Stimulated activated CD8-positive, alpha-beta memory T cell treated with anti-CD3 and anti-CD28 coated beads, Interleukin-4, amount 100 ng/mL, for 48 hours (primary cell): ENCODE measurements at places on chromosomes 12 and 14.

- DNase-seq: peak; percentile 53
Observed at GRCh38 chr14:91870001-91870400, 2.7 kb upstream of the TC2N start.

- no peak for DNase-seq
Observed at GRCh38 chr12:27667540-27667939, 28.7 kb upstream of the REP15 start.

- no peak for DNase-seq
Observed at GRCh38 chr14:101506211-101506925, 54.9 kb upstream of the DIO3 start.

DNA sequence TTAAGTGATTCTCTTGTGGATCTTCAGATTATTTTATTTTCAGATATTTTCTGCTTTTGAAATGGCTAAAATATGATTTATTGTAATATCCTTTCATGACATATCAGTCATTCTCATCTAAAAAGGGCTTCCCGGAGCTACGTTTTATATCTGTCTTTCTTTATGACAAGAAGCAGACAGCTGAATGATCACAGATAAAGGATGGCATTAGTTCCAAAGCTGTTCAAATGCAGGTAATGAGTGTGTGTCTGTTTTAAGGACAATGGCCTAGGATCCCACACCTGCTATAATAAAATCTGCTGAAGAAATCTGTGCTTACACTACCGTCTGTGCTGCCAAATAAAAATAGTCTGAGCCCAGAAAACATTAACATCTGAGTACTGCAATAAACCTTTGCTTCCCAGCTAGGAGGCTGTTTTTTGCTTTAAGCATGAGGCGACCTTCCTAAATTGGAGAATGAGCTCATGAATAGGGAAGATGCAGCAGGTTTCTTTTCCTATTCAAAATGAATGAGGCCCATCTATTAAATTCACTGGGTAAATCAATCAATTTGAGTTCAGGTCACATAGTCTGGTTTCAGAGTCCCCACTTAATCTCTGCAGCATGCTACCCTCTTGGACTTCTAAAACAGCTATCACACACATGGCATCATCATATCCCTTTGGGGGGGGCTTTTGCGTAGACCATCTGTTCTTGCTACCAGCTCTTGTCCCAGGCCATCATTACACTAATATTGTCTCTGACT is 498.5 kb downstream of the NELL2 start:
- no peak for DNase-seq

DNA sequence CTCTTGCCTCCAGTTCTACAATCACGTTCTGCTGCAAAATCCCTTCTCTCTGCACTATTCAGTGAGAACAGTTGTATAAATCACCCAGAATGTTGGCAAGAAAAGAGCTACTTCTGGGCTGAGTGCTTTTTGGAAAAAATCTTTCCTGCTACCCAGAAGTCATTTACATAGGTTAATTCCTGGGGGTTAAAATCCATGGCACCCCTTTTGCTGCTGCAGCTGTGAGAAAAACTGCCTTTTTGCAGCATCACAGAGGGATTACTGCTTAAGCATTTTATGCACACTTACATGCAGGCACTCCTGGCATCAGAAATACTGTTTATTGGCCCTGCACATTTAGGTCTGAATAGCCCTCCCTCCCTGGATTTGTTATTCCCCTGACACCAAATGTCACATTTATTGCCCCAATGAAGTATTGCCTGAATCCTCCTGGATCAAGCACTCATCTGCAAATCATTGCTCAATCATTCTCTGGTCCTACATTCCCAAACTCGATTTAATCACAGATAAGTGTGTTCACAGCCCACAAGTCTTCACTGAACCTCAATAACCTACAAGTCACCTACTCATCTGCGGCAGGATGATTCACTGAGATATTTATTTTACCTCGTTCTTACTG is 43.1 kb upstream of the CCDC196 start:
- no peak for DNase-seq

DNA sequence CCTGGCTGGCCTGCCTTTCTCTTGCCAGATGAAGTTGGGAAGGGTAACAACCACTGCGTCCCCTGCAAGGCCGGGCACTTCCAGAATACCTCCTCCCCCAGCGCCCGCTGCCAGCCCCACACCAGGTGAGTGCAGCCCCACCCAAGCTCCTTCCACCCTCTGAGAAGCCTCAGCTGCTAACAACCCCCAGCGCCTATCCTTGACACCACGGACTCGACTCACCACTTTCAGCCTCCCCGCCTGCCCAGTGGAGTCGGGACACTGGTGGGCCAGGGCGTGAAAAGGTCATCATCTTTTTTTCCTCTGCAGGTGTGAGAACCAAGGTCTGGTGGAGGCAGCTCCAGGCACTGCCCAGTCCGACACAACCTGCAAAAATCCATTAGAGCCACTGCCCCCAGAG is 2.1 kb downstream of the LTBR start:
- DNase-seq: no peak

- no peak for DNase-seq
Observed at GRCh38 chr14:95697764-95698163, 11.5 kb downstream of the TCL1B start.

DNA sequence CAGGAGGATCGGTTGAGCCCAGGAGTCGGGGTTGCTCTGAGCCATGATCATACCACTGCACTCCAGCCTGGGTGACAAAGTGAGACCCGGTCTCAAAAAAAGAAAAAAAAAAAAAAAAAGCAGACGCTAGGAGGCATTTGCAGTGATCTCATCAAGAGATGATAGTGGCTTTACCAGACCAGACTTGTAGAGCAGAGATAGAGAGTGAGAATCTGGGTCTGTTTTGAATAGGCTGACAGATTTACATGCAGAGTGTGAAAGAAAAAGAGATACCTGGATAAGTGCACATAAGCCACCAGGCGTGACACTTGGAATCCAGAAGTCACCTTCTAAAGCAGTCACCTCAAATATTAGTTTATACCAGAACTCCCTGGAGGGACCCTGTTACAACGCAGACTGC is 21.1 kb upstream of the FLRT2 start:
- no peak for DNase-seq

DNA sequence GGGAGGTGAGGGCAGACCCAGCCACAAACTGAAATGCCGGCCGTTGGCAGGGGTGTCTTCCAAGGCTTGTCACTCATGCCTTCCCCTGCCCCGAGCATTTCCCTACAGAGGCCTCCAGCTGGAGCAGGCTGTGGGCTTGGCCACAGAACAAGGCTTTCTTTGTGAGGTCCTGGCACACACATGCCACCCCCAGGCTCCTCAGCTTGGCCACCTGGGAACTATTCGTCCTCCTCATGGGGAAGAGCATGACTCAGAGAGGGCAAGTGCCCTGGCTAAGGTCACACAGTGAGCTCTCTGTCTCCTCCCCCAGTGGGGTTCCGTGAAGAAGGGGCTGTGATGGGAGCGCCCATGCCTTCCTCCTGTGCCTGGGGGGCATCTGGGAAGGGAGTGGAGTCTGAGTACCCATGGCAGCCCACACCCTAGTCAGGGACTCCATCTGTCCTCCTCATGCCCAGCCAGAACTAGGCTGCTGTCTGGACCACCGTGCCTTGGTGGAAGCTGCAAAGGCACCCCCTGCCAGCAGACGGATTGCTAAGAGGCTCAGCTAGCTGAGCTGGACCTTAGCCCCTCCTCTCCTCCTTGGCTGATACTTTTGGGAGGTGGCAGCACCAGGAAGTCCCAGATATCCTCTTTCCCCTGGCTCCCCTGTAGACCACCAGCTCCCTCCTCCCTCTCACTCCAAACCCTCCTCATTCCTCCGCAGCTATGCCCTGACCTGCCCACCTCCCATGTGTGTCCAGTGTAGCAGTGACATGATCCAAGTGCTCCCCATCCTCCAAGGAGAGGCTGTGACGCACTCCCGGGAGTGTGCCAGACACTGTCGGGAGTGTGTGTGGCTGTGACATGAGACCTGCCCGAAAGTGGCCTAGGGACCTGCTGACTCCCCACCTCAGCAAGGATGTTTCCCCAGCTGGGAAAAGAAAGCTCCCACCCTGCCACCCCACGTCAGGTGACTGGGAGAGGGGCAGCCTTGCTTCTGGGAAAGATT is 21.4 kb downstream of the ABCB9 start:
- DNase-seq: no peak

DNA sequence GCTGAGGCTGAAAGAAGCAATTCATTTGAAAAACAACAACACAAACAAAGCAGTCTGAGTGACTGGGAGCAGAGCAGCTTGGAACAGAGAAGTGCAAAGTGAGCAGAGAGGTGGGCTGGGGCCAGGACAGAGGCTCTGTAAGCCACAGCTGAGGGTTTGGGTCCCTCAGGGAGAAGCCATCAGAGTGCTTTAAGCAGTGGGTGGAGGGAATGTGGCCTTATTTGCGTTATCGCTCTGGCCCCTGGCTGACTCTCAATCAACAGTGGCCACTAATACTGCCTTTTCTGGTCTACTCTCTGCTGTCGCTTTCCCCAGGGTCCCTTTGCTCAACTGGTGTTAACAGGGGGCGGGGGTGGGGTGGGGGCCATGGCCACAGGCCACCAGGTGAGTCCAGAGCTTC is 44.2 kb downstream of the IRF2BPL start:
- DNase-seq: no peak

DNA sequence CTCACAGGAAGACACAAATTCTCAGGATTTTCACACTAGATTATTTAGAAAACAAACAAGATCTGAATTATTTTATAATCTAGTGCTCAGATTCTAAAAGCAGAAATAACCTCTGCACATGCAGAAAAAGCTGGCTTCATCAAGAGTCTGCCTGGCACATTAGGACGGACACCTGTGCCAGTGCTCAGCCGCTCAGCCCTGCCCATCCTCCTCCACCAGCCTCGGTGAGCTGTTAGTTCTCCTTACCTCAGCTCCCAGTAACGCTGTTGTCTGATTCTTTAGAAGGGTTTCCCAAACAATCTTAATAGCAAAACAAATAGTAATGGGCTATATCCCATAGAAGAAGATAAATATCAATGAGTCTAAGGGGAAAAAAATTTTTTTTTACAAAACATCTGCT is 27.7 kb downstream of the DUSP16 start:
- DNase-seq: no peak

- no peak for DNase-seq
Observed at GRCh38 chr14:97276573-97276972, 479.4 kb downstream of the VRK1 start.

DNA sequence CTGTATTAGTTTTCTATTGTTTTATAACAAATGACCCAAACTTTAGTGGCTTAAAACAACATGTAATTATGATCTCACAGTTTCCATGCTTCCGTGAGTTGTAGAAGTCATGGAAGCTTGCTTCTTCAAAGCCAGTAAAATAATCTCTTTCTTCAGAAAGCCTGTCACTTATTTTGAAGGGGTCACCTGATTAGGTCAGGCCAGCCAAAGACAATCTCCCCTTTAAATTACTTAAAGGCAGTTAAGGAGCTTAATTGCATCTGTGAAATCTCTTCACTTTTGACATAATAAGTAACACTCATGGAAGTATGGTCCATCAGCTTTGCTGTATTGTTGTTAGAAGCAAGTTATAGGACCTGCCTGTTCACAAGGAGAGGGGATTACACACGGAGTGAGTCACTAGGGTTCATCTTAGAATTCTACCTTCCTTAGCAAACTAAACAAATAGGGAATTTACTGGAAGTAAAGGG is 89.8 kb downstream of the FAR2 start:
- DNase-seq: no peak

DNA sequence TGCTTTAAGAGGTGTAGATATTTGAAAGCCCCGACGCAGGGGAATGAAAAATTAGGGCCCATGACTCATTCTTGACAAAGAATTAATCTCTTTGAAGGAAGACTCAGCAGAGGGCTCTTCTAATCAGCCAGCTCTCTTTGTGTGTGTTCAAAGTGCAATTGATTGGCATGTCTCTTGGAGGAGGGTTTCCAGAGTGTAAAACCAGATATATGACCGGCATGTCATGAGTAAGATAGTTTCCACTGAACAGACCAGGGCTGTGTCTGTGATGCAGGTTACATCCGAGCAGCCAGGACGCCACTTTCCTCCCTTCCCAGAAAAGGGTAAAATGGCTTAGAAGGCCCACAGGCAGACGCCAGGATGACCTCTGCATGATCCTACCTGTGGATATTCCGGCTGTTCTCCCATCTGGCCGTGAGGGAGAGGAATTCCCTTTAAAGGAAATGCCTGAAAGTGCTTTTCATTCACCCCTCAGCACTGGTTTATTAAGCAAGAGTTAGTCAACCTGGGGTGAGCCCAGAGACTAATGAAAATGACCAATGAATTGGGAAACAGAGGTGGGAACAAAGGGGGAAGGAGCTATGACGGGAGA is 7.2 kb upstream of the KRT75 start:
- no peak for DNase-seq

GRCh38 chr12:57001448-57001906 is 4.9 kb downstream of the ZBTB39 start:
- peak; percentile 89 for DNase-seq

DNA sequence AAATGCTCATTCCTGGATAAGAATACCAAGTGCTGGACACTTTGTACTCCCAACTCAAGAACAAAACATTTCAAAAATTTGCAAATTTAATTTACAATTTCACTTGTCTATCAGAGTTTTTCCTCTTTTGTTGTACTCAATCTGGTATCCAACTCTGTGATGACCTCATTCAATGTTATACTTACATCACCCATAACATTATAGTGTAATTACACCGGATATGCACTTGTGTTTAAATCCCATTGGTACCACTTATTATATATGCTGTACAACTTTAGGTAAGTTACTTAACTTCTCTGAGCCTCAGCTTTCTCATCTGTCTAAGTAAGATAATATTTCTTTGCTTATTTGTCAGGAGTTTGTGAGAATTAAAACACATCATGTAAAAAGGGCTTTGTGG is 76.6 kb upstream of the KCNJ8 start:
- no peak for DNase-seq

DNA sequence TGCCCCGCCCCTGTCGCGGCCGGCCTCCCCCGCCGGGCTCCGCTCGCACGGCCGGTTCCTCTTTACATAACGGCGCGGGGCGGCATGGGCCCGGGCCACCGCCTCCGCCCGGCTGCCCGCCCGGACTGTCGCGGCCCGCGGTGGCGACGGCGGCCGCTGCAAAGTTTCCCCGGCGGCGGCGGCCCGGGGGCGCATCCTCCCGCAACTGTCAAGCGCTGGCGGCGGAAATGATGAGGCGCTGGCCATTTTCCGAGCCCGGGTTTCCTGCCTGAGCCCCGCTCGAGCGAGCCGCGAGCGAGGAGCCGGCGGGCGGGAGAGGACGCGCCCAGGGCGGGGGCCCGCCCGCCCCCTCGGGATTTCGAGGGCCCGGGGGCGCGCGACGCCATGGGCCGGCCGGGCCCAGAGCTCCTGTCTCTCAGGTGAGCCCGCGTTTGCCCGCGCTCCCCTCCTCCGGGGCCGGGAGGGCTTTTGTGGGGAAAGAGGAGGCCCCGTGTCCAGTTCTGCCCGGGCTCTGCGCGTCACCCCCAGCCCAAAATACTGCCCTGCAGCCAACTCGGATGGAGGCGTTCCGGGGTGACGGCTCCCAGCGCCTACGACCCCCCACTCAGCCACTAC is at the start of gene SH2B3:
TSS of gene SH2B3 (plus strand) at position 65 of the 615 bp plus-strand sequence. CDS start 12,223 bp downstream, outside the sequence.
- DNase-seq: peak; percentile 81

GRCh38 chr14:35201066-35201465 is 78.7 kb downstream of the PRORP start:
- no peak for DNase-seq
